ENCODE measurements at places on chromosomes 12 and 14.

DNA sequence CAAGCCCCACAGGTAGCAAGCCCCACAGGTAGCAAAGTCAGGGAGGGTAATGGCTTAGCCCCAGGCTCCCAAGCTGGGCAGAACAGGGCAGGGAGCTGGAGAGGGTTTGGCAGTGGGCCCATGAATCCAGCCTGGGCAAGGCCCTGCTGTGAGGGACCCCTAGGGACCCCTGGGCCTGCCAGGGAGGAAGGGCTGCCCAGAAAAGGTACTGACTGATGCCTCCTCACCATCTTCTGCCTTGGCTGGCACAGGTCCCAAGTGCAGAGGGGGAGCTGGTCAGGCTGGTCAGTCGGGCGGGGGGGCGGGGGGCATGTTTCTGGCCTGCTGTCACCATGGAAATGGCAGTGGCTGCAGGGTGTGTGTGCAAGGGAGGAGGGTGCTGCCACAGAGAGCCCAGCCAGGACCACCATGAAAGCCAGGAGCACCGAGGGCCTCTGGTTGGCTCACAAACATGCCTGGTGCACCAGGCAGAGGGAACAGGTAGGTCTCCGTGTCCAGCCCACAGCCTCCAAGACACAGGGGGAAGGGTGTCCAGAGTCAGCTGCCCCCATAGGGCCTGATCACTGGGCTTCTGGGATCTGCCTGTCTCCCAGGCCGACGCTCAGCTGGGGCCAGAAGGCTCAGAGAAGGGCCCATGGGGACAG lies 1.5 kb upstream of the CRIP2 start:
- DNase-seq: no peak

- no peak for DNase-seq
Observed at GRCh38 chr12:122030424-122031035, 8.8 kb downstream of the BCL7A start.

DNA sequence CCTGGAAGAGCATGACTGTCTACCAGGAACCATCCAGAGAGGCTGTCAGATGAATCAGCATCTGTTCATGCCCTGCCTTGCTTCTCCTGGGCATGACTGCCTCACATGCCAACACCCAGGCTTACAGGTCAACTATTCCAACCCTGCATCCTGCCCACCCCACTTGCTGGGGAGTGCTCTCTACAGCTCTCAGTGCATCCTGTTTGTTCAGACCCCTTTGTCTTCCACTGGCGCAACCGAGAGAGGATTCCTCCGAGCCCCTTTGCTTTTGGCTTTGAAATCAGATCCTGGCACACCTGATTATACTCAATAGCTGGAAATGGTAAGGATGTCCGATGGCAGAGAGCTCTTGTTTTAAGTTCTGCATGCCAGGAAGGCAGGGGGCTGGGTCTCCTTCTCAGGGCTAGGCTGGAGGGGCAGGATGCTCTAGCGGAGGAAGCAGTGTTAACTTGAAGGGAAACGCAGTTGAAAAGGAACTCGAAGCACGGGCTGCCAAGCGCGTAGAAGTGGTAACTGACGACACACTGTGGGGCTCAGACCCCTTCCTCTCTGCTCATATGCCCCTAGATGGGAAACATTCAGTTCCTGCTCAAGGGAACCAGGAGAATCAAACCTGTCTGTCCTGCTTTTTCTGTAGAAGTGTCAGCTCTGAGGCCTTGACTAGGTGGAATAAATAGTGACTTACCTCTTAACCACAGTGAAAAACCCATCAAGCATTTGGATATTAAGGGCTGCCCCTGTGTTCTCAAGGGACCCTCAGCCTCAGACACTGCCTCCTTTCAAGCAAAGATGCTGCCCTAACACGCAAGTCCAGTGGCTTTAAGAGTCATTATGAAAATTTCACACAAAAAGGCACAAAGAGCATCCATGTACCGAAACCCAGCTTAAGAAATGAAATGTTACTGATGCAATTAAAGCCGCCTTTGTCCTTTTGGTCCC lies 297.5 kb downstream of the ZFP36L1 start:
- no peak for DNase-seq

DNA sequence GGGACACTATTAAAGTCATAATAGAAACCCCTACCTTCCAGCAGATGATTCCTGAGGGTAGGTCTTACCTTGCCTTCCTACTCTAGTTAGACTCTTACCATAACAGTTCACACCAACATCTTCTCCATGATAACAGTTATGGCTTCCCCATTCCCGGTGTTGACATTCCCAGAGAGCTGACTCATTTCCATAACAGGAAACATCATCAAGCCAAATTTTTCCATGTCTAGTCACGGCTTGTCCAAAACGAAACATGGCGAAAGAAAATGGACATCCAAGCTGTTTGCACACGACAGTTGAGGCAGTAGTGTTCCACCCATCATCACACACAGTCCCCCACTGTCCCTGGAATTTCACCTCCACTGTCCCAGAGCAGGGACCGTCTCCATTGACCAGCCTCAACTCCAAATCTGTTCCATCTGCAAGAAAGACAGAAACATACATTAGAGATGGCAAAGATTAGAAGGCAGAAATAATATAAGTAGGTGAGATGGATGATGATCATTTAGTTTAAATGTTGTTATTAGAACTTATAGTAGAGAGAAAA lies 10.6 kb downstream of the CD163L1 start:
- DNase-seq: no peak

DNA sequence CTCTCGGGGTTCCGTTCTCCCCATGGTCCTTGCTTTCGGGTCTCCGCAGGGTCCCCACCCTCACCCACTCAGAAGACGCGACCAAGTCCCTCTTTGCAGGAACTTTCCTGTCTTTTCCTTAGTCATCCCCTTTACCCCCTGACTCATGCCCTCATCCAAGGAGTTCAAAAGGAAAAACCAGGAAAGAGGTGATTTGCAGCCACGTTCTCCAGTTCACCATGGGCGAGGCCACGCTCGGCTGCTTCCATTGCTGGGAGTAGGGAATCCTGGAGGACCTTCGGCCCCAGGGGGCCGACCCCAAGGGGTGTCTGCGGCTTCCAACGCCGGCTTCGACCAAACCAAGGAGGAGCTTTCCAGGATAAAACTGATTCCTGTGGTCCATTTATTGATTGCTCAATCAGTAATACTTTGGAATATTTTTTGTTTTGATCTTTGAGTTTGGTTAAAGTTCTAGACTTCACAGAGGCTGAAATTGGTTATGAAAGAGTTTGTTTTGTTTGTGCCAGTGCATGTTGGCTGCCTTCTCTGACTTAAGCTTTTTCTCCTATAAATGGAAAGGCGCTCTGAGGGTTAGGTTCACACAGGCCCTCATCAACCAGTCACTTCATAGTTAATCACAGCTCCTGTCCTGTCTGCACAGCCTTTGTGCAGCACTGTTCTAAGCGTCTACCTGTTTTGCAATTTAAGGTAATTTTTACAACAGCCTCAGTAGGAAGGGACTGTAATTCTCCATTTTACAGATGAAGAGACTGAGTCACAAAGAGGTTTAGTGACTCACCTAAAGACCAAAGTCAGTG lies 827 bp downstream of the ALDH2 start:
- no peak for DNase-seq

DNA sequence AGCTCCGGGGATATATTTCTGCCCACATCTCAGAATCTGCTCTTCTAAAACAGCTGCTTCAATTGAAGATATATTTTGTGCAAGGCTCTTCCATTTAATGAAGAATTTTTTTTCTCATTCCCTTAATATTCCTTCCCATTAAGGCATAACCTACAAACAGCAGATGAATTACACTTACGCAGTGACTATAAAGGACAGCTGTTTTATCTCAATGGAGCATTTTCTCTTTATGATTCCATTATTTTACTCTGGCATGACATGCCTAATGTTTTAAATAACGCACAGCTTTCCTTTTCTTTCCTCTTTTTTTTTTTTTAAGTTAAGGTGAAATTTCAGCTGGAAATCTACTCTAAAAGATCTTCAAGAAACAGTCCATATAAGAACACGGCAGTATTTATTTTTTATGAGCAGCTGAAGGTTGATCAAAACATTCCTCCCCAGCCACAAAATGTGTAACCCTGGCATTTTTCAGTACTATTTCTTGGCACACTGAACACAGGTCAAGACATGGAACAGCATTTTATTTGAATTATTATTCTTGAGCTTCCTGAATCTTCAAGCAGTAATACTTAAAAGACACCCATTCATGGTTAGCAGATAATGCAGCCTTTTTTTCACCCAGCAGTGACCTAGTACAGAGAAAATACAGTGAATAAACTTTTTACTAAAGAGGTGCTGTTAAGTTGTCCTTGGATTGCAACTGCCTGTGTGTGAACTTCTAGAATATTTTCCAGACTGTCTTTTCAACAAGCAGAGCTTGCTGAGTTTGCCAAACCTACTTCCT lies 118.1 kb upstream of the FOXN3 start:
- no peak for DNase-seq

DNA sequence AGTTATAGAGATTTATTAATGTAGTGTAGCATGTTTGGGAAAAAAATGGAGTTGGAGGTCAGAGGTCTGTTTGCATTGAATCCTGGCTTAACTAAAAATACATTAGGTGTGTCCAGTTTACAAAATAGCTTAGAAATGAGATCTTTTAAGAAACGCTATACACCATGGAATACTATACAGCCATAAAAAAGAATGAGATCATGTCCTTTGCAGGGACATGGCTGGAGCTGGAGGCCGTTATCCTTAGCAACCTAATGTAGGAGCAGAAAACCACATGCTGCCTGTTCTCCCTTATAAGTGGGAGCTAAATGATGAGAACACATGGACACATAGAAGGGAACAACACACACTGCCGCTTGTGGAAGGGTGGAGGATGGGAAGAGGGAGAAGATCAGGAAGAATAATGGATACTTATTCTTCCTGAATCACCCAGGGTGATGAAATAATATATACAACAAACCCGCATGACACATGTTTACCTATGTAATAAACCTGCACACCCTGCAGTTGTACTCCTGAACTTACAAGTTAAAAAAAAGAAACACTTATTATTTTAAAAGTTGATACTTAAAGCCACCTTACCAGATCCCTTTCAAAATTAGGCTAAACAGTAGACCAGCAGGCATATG lies 14.0 kb upstream of the MYRFL start:
- no peak for DNase-seq

- DNase-seq: no peak
Observed at GRCh38 chr14:23861666-23862065, 91.9 kb upstream of the DHRS4 start.

Measured in NCI-H2081 treated with DMSO at 0.1 percent for 48 hours (cell line).